Kidney epithelial cell (primary cell): ENCODE measurements at places on chromosomes 12 and 14. TPM values are rescaled to one million over a fixed set of nuclear protein-coding genes. Genes with fewer than 3 reads are reported as not detected.

FGF23 gene
- total RNA-seq, result not detected in 2 replicates

TMEM119 gene
- total RNA-seq, result not detected in 2 replicates

TMEM117 gene
- 3.5 and 12.4 TPM in 2 replicates for total RNA-seq

SLC10A1 gene
- total RNA-seq, result not detected in 2 replicates

ADCY4 gene
- total RNA-seq, result 4.0 and 9.0 TPM in 2 replicates

DNA sequence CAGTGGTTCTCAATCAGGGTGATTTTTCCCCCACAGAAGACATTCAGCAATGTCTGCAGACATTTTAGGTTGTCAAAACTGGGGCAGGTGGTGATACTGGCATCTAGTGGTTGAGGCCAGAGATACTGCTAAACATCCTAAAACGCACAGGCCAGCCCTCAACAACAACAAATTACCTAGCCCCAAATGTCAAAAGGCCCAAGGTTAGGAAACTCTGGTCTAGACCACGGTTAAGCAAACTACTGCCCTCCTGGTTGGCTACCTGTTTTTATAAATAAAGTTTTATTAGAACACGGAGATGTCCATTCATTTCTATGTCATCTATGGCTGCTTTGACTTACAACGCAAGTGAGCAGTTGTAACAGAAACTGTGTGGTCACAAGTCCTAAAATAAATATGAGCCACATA is 186.7 kb downstream of the EFCAB11 start:
- peak; percentile 9 for DNase-seq

DNA sequence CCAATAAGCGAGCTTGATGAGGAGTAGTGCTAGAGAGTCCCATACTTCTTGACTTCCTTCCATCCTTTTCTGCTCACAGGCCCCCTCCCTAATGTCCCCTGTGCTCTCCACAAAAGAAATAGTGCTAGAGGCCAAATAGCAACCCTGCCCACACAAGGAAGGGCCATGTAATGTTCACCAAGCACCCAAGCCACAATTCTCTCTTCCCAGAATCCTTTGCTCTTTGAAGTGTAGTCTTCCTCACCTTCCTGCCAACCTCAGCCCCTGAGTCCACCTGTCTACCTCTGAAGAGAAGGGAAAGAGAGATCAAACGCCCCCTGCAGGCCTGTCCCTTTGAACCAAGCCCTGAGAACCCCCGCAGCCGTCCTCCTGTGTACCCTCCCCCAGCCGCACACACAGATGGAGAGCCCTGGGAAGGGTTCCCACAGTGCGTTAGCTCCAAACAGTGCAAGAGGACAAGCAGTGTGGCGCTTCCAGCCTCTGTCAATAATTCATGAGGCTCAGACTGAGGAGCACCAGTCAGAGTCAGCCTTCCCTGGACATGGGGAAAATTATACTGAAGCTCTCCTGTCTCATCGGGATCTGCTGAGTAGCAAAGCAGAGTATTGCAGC is 1.9 kb upstream of the DHRS4 start:
- no peak for DNase-seq

- no peak for DNase-seq
These were observed at the start of gene AKAP5 for GRCh38 chr14:64465191-64465822. AKAP5 (plus strand) TSS chr14:64465499; CDS start chr14:64468395, 2,896 bp downstream.

DNA sequence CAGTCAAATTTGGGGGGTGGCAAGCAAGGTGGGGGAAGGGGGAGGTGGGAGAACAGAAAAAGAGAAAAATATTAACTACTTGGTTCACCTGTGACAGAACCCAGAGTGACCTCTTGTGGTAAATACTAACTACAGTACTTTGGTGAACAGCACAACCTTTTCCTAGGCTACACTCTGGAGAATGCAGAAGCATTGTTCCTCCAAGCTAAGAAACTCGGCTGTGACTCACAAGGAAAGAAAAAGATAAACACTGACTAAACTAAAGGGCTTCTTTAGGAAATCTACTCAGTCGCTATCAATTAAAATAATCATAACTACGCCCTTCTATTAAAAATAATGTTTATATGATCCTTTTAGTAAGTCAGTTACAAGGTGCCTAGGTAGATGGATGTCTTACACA is 5.4 kb downstream of the KCNH5 start:
- DNase-seq, result peak; percentile 43

DNA sequence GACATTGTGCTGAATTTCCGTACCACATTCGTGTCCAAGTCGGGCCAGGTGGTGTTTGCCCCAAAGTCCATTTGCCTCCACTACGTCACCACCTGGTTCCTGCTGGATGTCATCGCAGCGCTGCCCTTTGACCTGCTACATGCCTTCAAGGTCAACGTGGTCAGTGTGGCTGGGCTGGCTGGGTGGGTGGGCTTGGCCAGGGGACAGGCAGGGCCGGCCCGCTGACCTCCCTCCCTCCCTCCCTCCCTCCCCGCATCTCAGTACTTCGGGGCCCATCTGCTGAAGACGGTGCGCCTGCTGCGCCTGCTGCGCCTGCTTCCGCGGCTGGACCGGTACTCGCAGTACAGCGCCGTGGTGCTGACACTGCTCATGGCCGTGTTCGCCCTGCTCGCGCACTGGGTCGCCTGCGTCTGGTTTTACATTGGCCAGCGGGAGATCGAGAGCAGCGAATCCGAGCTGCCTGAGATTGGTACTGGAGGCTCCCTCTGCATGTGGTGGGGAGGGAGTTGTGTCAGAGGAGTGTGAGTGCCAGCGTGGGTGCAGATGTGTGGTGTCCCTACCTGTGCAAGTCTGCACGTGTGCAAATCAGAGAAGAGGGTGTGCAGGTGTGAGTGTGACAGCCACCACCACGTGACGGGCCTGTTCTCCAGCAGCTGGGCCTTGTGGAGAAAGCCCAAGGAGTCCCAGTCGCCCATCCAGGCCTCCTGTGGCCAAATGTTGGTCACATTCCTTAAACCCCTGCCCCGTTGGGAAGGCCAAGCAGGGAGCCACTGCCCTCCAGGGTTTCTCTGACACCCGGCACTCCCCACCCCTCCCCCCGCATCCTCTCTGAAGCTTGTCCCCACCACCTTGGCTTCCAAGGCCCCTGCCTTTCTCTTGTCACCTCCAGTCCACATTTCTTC is 5.3 kb downstream of the KCNH3 start:
- no peak for DNase-seq

GRCh38 chr12:9750276-9751203 is 10.2 kb downstream of the CD69 start:
- no peak for DNase-seq

GRCh38 chr12:62403031-62403430 is 63.6 kb upstream of the MON2 start:
- DNase-seq, result no peak

- DNase-seq, result no peak
These were observed at the start of gene APPL2 for GRCh38 chr12:105235732-105236476. APPL2 (minus strand) TSS chr12:105236174; CDS start chr12:105236012, 162 bp downstream.

- DNase-seq, result no peak
These were observed 334.0 kb upstream of the FLRT2 start for GRCh38 chr14:85195872-85196477.

DNA sequence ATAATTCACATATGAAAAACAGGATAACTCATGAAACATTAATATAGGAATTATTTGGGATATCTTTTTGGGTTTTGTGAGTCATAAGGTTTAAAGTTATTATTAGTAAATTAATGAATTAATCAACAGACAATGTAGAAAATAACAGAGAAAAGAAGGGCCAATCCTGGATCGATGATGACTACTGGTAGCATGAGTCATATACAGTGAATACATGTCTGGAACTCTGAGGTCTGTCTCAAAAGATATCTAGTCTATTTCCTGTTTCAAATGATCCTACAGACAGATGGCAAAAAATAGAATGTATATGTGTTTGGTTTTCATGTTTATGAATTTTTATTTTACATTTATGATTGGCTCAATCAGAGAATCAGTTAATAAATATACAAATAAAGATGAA is 86.4 kb upstream of the RTL1 start:
- no peak for DNase-seq

- peak; percentile 93 for DNase-seq
These were observed 186.4 kb upstream of the PRMT8 start for GRCh38 chr12:3304436-3305165.

GRCh38 chr14:77457115-77457521 is 283 bp downstream of the VIPAS39 start:
- DNase-seq, result no peak

GRCh38 chr14:61524211-61524806 is 171.0 kb upstream of the HIF1A start:
- peak; percentile 95 for DNase-seq

DNA sequence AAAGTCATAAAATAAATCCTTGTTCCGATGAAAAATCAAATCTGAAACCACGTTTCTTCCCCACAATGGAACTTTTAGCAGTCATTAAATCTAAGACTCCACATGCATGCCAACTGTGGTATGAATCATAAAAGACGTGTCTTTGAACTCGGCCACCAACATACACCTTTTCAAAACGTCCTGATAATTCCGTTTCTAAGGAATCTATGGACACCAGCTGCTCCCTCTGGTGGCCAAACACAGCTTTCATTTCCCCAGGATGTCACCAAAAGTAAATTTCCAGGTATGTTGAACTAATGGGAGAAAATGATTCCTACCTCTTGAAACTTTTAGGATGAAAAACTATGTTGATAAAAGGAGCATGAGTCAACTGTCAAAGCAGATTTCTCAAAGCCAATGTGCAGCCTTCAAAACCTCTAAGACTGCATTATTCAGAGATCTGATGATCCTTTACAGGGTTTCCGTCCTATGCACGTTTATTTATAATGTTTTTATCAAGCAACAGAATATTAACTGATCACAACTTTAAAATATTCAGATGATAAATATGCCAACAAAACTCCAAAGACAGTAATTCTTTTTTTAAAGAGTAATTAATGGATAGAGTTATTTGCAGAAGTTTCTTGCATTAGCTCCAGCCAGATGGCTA is 96.2 kb downstream of the CIT start:
- DNase-seq, result peak; percentile 29

GRCh38 chr14:73714656-73715081 is 485 bp upstream of the PNMA1 start:
- DNase-seq, result no peak

DNA sequence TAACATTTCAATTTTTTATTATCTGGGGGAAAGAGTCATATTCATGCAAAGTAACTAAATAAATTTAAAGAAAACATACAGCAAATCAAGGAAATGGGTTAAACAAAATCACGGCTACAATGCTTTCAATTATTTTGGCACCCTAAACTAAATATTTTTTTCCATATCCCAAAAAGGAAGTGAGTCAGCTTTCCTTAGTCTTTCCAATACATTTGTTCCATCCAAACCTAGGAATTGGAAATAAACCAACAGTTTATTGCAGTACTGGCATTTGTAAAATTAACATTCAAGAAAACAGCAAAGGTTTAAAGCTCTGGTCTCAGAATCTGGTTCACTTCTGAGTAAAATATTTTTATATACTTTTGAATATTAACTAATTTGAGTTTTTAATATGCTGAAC is 89.2 kb downstream of the BCL2L14 start:
- no peak for DNase-seq

- no peak for DNase-seq
These were observed 6.6 kb downstream of the SYT10 start for GRCh38 chr12:33432992-33433391.

GRCh38 chr14:105019861-105020814 is 745 bp downstream of the CDCA4 start:
- DNase-seq, result no peak

DNA sequence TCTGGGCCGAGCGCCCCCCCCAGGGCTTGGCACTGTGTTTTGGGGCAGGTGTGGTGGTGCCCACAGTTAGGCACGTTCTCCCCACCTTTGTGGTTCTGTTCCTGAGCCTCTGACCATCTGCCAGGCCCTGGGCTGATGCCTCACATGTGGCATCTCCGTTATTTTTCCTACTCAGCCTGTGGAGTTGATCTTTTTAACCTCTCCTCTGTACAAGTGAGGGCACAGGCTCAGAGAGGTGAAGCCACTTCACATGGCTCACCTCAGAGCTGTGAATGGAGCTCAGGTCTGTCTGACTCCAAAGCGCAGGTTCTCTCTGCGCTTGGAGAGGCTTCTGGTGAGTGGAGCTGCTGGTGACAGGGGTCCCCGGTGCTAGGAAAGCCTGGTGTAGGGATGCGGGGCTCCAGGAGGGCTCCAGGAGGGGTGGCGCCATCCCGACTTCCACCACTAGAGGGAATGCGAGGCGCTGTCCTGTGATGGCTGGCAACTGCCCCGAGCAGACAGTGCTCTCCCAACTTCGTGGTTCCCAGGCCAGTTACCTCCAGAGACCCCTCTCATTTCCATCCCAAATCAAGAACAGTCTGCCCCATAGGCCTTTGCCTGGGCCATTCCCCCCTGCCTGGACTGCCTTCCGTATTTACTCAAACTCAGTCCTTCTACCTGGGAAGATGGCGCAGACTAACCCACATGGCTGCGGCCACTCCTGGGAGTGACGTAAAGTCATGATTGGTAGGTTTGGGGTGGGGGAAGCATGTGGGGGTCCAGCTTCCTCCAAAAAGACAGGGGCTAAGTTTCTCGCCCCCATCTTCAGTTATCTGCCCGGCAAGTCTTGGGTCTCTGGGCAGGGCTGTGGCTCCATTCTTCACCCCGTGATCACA is 9.9 kb downstream of the BCL7A start:
- no peak for DNase-seq

DNA sequence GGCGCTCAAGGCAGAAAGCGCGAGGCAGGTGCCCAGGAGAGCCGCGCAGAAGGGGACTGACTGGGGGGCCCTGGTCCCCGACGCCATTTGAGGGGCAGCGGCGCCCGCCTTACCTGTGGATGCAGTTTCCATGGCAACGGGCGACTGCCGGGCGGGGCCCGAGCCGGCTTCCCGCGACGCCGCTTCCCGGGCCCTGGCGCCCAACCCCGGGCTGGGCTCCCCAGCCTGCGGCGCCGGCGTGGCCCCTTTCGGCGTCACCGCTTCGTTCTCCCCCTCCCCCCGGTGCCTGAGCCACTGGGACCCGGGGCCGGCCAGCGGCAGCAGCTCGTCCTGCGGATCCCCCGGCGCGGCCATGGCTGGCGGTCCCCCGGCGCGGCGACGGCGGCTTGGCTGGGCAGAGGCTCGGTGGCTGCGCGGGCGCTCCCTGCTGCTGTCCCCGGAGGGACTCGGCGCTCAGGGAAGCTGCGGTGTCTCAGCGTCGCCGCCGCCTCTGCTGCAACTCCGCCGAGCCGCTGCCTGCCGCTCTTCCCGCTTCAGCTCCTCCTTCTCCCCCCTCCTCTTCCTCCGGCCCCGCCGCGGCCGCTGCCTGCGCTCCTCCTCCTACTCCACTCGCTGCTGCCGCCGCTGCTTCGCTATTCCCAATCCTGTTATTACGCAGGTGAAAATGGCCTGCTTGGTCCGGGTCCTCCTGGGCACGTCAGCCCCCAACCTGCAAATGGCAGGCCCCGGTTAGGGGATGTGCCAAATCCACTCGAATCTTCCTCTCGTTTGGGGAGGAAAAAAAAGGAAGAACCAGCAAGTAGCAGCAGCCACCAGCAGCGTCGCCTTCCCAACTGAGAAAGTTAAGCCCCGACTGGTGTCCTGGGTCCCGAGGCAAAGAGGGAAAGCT is at the start of gene RTN1:
Gene RTN1 (minus strand): TSS at position 500 of the 889 bp plus-strand sequence. CDS start 146 bp downstream, at position 354.
- DNase-seq, result no peak

DNA sequence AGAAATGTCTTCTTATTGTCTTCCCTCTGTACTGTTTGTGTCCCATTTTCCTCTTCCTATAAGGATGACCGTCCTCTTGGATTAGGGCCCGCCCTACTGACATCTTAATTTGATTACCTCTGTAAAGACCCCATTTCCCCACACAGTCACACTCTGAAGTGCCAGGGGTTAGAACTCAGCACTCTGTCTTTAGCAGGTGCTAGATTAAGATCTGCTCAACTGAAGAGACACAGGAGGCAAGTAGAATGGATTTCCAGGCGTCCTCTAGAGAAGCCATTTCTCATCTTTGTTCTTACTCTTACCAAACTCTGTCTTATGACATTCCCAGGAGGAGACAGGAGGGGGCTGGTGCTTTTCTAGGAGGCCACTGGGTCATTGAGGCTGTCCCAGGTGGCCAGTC is 50.8 kb downstream of the VCPKMT start:
- DNase-seq, result no peak
